Thoracic aorta (tissue), 2 donors: ENCODE measurements at places on chromosomes 5 and 9.

DNA sequence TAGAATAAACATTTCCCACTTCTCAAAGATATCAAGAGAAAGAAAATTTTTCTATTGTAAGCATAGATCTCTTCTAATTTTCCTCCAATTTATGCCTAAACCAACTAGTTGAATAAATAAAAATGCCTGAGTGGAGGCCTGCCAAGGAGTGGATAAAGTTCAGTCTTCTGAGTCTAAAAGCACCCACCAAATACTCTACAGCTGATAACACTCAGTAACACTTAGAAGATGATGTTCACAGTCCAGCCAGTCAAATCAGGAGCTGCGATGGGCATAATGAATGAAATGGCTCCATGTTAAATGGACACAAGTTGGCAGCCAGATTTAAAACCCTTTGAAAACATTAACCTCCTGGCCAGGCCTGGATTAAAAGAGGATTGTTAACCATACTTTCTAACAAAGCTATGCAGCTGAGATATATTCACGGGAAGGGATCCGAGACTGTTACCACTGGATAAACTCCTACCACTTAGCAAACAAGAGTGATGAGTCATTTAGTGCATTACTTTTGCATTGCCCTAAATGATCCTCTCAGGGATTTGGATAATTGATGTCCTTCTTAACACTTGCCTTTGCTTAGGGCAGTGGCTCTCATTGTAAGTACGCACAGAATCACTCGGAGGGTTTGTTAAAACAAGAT is 63.7 kb upstream of the CCDC112 start:
- no peaks in the 10 kb centered on the region for H3K36me3 ChIP-seq
- DNase-seq: no peak
- no peaks in the 10 kb centered on the region for H3K27me3 ChIP-seq
- no peak overlapping the region for H3K4me3 ChIP-seq

GRCh38 chr5:135189024-135189423 is 155.0 kb upstream of the PITX1 start:
- no peaks in the 10 kb centered on the region for H3K27me3 ChIP-seq
- no peak overlapping the region for H3K4me3 ChIP-seq
- H3K4me1 ChIP-seq: peaks cover 10% of the 10 kb centered on the region
- DNase-seq: no peak
- no peaks in the 10 kb centered on the region for H3K36me3 ChIP-seq
- no peak overlapping the region for H3K27ac ChIP-seq

GRCh38 chr5:97559827-97560598 is 377.0 kb upstream of the RIOK2 start:
- H3K36me3 ChIP-seq: no peaks in the 10 kb centered on the region
- no peak overlapping the region for H3K4me3 ChIP-seq

- no peaks in the 10 kb centered on the region for H3K4me1 ChIP-seq
- DNase-seq: no peak
- H3K36me3 ChIP-seq: no peaks in the 10 kb centered on the region
- H3K27me3 ChIP-seq: no peaks in the 10 kb centered on the region
Measured at GRCh38 chr5:38208782-38209378, 49.5 kb upstream of the EGFLAM start.
